Hypothalamus (tissue), 51 donors: ENCODE measurements at places on chromosomes 16 and 17.

DNA sequence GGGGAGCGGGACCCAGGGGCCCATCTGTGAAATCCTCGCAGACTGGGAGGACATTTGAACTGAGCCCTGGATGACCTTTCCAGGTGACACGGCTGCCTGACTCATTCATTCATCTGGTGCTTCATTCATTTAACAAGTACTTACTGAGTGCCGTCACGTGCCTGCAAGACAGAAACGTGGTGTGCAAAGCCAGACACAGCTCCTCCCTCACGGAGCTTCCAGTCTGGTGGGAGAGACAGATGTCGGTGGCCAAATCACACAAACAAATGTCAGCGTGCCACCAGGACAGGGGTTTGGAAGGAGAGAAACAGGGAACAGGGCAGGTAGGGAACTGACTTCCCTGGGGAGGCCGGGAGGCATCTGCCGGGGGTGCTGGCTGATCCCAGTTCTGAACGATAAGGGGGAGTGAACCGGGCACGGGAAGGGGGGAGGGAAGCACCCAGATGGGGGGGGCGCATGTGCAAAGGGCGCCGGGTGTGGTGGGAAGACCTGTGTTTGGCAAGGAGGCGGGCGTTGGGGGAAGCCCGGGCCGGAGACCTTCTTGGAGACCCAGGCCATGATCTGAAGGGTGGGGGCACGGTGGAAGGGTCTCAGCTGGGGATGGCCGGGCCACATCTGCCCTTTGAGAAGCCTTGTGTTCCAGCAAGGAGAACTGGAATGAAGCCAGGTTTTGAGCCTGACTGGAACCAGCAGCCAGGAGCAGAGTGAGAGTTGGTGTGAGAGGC is 93.6 kb upstream of the CIBAR2 start:
- no peak for DNase-seq

DNA sequence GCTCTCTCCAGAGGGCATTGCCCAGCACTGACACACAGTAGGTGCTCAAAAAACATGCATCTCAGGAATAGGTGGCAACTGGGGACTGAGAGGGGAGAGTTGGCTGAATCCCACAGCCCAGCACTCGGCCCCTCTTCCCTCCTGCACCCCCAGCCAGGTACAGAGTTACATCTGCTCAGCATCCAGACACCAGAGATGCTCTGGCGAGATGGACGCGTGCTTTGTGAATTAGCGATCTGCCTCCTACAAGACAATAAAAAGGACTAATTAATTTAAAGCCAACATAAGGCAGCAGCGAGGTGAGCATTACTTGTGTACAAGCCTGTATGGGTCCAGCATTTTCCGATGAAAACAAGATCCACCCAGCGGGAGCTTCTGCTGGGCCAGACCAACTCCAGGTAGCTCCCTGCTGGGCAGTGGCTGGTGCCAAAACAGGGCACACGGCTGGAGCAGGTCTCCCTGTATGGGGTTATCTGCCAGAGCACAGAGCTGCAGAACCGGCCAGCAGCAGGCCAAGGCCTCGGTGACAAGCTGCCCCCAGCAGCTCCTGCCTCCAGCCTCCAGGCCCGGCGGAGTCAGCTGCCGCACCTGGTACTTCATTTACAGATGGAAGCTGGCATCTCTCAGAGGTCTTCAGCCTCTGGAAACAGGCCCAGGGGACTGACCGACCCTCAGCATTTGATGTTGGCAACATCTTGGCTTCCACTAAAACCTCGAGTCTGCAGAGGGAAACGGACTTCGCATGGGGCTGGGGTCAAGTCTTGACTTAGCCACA is 219.7 kb upstream of the SDK2 start:
- DNase-seq: no peak

GRCh38 chr16:78365366-78365765 is 265.9 kb downstream of the WWOX start:
- no peak for DNase-seq

DNA sequence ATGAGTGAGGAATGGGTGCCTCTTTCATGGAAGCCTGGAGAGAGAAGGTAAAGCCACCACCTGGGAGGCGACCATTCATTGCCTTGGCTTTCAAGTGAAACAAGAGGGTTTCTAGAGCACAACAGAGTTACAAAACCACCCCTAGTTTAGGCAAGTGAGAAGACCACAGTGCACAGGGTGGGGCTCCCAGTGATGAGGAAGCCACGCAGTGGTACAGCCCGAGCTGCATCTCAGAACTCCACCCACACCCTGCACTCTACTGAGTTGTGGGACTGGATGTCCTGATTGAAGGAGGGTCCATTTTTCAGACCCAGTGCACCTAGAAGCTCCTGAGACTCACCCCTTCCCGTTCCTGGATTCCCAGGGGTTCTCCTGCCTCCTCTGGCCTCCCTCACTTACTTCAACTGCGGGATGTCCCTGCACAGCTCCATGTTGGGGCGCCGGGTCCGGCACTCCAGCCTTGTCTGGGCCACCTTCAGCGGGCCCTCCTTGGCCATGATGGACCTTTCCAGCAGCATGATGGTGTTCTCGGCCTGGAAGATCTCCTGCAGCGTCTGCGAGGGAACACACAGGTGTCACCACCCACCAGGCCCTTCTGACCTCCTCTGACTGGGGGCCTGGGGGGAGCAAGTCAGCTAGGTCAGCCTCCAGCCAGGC is 55.1 kb upstream of the EMP2 start:
- no peak for DNase-seq

DNA sequence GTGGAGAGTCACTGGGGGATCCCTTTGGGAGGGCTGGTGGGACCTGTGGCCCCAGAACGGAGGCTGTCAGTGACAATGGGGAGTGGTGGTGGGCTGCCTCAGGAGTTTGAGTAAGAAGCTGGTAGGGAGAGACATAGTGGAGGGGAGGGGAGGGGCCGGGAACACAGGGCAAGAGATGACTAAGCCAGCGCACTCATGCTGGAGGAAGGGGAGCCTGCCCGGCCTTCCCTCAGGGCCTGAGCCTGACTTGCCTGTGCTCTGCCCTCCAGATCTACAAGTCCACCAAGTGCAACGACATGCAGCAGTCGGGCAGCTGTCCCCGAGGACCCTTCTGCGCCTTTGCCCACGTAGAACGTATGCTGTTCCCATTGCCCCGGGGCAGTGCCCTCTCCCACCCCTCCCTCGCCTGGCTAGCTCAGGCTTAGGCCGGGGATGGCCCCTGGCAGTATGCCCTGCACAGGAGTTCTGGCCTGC is 29.3 kb downstream of the UNC13D start:
- DNase-seq: no peak

DNA sequence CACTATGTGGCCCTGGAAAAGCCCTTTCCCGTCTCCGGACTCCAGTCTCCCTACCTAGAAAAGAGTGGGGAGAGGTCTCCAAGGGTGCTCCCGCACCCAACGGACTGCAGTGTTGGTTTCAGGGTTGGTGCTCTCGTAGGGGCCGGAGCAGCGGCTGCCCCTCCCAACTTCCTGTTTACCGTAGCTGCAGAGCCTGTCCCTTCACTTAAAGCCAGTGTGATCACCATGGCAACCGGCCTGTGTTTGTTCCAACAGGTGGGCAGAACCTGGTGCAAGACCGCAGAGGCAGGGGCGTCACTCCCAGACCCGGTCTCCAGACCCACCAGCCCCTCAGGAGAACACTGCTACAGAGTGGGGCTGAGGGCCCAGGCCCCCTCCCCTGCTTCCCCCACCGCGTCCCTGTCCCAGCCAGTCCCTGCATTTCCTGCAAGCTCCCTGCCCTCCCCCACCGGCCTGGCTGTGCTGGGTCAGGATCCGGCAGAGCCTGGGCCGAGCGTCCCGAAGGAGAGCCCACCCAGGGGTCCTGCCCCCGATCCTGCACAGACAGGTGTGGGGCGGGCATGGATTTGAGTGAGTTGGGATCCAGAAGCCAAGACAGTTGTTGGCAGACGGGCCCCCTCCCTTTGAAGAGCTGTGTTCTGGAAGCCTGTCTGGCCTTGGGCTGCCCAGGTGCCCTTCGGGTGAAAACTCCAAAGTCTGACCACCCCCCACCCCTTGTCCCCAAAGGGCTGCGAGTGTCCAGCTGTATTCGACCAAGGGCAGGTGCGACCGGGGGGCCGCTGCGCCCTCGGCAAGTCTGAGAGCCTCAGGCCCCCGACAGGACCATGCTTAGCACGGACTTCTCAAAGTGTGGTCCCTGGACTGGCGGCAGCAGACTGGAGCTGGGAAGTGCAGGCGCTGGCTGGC is 1.5 kb upstream of the BAIAP3 start:
- no peak for DNase-seq

DNA sequence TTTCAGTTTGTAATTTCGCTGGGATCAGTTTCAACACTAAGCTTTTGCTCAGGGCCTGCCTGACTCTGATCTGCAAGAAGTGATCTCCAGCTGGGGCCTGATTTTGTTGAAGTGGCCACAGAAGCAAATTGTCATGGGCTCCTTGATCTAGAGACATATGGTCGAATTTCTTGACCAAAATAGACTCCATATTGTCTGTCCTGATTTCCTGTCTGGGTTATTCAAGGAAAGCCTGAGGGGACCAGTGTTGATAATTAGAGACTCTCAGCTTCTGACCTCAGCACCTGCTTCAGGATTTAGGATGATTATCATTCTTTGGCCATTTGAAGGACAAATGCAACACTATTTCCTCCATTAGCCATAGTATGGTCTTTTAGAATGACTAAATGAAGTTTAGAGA is 48.9 kb upstream of the MSI2 start:
- DNase-seq: no peak

DNA sequence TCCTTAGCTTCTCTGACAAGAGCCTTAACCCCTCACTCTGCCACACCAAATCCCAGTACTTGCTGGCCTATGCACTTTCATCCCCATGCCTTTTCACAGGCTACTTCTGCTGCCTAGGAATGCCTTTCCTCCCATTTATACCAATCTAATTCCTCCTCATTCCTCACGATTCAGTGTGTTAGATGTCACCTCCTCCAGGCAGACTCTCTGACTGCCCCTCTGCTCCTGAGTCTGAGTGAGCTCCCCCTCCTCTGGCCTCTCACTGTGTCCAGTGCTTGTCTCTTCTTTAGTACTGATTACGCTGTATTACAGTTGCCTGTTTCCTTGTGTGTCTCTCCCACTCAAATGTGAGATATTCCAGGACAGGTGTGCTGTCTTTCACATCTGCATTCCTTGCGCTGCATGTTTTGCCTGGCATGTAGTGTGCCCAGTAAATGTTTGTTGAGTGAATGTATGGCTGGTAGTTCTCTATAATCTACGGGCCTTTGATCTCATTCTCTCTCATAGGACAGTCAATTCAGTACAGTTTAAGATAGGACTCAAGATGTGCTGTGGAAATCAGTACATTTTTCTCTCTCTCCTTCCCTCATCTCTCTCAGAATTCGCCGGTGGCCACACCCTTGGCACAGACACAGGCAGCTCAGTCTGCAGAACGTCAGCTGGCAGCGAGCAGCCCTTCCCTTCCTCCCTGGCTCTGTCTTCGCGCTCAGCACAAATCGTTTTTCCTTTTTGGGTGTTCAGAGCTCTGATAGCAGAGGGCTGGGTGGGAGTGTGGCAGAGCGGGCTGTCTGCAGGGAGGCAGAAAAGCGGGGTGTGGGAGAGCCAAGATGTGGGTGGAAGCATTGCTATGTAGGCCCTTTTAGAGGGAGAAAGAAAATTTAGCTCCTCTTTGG is 18.5 kb downstream of the ARL4D start:
- no peak for DNase-seq

DNA sequence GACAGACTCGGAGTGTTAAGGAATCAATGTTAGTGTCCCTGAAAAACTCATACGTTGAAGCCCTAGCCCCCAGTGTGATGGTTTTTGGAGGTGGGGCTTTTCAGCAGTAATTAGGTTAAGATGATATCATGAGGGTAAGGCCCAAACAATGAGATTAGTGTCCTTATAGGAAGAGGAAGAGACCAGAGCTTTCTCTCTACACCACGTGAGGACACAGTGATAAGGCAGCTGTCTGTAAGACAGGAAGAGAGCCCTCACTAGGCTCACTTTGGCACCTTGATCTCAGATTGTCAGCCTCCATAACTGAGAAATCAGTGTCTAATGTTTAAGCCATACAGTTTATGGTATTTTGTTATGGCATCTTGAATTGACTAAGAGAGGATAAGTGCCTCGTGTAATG is 403.2 kb downstream of the NPIPA7 start:
- DNase-seq: no peak

DNA sequence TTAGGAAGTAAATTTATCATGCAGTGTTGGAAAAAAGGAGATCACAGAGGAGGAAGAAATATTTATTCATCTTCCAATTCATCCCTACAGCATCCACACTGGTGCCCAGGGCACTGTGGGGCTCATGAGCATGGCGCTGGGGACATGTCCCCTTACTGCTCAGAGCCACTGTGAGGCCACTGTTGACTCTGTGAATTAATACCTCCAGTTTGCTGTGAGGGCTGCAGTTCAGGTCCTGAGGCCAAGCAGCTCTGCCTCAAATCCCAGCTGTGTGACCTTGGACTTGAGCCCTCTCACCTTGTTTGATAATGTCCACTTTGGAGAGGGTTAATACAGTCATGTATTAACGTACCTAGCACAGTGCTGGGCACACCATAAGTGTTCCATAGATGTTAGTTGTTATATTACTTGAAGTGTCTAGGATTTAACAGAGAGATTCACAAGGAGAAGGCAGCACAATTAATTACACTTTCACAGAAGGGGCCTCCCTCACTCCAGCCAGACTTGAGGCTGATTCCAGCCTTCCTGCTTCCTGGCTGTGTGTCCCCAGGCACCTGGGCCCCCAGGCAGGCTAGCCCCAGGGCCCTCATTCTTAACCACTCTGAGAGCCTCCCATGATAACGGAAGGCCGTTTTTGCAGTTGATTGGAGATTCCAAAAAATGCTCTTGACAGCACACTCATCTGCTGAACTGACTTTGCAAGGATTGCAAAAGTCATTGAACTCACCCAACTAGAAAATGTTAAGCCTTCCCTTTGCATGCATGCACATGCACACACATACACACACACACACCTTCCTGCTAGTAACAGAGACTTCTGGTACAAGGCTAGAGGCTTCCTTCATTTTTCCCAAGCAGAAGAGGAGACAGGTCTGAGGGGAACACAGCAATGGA is 29.4 kb downstream of the KATNIP start:
- no peak for DNase-seq

GRCh38 chr16:67571981-67572431 is 9.7 kb downstream of the CTCF start:
- DNase-seq: no peak

DNA sequence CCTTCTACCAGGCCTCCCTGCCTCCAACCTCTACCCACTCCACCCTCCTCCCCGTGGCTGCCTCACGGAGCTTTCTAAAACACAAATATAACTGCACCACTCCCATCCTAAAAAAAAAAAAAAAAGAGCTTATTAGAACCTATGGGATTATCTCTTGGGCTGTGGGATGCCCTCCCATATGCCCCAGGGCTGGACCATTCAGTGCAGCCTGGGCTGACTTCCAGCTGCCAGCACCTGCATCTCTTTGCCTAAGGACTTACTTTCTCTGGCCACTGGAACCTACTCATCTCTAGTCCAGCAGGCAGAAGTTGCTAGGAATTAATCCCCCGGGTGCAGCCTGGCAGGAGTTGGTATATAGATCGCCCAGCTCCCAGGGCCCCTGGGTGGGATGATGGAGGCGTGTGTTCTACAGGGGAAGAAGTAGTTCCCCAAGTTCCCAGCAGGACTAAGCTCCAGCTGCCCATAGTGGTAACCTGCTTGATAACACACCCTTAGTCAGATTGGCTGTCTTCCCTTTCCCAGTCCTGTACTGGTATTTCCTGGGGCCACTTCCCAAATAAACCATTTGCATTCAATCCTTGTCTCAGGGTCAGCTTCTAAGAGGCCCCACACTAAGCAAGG is 10.3 kb downstream of the MPP3 start:
- no peak for DNase-seq
